ENCODE measurements at places on chromosomes 7 and 10.

- DNase-seq: peak; percentile 33
These were observed 432 bp downstream of the TMEM248 start for GRCh38 chr7:66921396-66921917.

GRCh38 chr10:38043516-38043915 is 33.0 kb downstream of the ZNF33A start:
- no peak for DNase-seq

DNA sequence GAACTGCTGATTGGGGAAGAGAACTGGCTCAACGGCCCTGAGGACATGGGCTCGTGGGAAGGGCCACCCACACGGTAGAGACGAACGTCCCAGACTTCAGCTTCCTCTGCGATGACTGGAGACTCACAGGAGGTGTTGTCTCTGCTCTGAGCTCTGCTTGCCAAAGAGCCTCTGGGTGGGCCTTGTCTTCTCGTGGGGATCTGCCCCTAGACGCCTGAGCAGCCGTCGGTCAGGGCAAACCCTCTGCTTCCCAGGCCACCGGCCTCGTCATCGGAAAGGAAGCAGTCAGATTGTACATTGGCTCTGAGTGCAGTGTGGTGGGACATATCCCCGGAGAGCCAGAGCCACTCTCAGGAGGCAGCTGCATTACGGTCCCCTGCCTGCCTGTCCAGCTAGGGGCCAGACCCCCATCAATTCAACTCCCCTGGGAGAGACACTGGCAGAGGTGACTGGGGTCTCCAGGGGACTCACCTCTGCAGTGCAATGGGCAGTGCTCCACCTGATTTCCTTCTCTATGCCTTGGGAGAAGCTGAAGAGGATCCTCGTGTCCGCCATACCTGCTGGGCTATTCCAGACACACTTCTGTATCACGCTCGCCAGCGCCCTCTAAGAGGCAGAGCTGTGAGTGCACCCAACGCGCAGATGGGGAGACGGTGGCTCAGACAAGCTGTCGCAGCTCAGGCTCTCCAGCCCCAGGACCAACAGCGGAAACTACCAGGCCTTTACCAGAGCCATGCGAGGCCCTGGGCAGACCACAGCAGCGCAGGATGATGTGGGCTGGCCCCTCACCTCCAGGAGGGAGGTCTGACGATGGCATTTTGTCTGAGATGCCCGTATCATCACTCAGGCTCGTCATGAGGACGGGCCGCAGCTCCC is 227.4 kb downstream of the TCERG1L start:
- DNase-seq: no peak

DNA sequence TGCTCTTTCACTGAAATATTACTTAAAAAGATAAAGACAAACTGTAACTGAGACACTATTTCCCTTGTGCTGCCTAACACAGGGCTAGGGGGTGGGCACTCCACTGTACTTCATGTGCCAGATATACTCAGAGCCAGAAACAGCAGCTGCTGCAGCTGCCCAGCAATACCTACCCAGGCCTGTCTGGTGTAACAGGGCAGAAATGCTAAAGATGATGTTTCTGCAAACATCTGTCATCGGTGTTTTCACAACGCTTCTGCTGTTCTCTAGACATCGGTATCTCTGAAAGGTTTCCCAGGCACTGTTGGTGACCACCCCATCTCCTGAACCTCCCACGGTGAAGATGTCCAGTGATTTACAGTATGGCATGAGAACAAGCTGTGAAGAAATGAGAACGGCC is 42.7 kb downstream of the LAMB1 start:
- no peak for DNase-seq

DNA sequence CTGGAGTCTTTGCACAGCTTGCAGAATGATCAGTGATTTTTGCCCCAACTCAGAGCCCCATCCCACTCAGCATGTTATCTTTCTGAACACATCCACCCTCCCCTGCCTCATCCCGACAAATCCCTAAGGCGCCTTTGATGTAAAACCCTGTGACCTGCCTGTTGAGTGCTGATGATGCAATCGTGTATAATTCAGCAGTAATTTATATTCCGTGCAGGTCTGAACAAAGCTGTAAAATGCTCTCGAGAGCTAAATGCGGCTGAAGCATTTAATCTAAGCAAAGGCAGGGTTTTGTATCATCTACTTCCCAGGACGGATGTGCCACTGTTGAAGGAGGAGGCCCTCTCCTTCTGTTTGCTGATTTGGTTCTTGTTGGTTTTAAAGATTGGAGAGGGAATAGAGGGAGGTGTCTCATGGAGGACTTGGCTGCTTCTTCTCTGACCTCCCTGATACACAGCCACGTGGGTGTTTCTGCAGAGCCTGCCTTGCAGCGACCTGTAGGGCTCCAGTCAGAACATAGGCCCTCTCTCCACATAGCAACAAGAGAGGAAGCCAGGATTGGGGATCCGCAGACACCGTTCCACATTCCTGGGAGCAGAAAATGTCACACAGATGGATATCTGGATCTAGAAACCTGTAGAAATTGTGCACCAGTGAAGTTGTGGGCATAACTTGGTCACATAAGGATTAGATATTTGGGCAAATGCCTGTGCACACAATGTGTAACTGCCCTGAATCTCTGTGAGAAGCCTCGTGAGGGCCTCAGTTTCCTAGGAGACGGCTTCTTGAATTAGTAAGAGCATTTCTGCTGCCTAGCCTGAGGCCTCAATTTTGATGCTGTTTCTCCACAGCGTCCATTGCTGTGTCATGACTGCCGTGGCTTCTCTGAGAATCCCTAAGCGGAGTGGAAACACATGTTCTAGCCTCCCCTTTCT is 90.2 kb upstream of the AGK start:
- peak; percentile 54 for DNase-seq

GRCh38 chr10:11275651-11276050 is 258.0 kb downstream of the CELF2 start:
- no peak for DNase-seq

GRCh38 chr7:107957436-107957835 is 45.5 kb downstream of the LAMB1 start:
- DNase-seq: peak; percentile 40

GRCh38 chr10:72164617-72165016 is 51.2 kb upstream of the ANAPC16 start:
- DNase-seq: no peak

DNA sequence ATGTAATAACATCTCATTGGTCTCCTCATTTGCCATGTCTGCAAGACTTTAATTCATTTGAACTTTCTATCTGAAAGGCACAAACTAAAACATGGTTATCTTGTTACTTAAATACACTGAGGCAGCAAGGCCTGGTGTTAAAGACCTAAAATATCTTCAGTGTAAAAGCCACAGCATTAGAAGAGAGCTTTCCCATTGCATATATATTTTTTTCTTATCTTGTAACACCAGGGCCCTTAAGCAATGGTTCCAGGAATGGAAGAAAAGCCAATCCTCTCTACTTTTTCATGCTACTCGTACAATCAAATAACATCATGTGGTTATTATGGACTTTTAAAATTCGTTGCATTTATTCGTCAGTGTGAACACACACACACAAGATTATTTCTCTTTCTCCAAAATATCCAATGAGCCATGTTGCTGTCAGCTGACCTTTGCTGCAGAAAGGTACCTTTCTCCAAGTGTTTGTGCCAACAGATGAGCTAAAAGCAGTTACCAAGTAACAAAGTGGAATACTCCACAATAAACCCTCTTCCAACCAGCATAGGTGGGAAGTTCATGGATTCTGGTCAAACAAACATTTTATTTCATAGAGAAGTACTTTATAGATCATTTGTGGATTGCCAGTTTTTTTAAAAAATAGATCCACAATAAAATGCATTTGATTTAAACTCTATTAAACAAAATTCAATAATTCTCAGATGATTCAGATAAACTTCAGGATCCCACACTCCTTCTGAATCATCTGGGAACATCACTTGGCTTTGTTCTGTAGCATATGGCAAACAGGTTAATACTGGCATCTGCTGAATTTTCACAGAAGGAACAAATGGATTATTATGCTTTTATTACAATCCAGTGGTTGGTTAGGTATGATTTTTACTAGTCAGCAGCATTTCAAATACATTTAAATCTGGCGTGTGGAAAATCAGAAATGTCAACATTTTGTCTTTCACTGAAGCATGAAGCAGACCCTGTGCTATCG is 63.3 kb upstream of the AGBL3 start:
- DNase-seq: no peak

GRCh38 chr7:107953265-107953923 is 49.6 kb downstream of the LAMB1 start:
- no peak for DNase-seq

- DNase-seq: no peak
These were observed 38.6 kb downstream of the MTPN start for GRCh38 chr7:135938563-135938962.

DNA sequence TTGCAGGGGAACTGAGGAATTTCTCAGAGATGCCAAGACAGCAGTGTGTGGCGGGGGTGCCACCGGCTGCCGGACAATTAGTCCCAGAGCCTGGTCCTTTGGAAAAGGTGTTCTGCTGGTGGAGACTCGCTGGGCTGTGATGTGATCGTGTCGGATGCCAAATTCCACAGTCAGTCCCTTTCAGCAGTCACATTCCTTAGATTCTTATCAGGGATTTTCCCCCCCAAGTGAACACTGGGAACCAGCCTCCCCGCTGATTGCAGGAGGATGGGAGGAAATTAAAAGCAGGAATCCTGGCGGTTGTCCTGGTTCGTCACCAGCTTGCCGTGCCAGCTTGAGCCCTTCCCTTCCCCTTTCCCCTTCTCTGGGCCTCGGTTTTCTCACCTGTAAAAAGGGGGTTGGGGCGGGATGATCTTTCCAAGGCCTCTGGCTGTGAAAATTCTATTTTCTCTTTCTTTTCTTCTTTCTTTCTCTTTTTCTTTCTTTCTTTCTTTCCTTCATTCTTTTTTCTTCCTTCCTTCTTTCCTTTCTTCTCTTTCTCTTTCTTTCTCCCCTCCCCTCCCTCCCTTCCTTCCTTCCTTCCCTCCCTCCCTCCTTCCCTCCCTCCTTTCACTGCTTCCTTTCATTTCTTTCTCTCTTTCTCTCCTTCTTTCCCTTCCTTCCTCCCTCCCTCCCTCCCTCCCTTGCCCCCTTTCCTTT is 39.6 kb downstream of the COL26A1 start:
- no peak for DNase-seq

- peak; percentile 51 for DNase-seq
These were observed 20.5 kb upstream of the CRYGN start for GRCh38 chr7:151460474-151460855.

DNA sequence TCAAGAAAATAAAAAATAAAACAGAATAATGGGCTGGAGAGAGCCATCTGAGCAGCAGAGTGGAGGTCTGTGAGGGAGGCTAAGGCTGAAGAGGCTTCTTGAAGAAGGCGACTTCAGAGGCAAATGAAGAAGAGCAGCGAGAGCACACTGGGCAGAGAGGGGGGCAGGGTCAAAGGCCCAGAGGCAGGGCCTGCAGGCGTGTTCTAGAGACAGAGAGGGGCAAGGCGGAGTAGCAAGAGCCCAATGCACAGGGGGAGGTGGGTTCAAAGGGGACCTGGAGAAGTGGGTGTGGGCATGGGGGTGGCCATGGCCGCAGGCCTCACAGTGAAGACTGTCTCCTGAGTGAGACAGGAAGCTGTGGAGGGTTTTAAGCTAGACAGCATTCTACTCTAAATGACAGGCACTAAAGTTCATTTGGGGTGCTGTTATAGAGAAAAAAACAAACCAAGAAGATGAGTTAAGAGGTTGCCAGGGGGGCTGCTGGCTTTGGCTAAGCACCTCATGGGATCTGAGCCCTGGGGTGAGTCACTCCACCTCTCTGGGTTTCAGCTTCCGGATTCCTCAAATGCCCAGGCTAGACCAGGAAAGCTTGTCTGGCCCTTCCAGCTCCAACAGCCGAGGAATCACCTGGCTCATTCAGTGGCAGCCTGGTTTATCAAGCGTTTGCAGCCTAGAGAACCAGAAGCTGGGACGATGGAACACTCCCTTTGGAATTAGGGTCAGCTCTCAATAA is 81.7 kb downstream of the DLG5 start:
- DNase-seq: no peak

DNA sequence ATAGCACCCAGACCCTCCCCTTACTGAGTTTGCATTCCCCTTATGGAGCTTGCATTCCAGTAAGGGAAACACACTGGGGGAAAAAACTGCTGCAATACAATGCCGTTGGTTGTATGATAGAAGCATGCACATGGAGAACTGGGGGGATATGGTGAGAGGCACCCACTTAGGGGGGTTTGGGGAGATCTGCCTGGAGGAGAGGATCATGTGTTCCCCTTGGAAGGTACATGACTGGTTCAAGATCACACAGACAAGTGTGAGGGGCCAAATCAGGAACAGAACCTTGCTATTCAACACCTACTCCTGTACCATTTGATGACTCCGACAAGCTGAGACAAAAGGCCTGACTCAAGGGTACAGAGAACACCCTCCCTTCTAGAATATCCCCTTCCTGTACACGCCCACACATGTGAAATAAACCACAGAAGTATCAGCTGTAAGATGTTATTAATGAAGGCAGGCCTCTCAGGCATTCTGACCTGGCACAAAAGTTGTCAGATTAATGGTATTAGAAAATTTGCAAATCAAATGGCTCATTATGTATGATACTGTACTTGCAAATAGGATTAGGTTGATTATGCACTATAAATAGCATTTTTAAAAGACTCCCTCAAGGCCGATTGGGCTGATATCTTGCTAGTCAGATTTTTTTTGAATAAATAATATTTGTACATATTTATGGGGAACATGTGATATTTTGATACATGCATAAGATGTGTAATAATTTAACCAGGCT is 122.2 kb downstream of the NPY start:
- DNase-seq: no peak

- peak; percentile 67 for DNase-seq
These were observed at the start of gene BLVRA for GRCh38 chr7:43758029-43758821. BLVRA (plus strand) TSS chr7:43758680; CDS start chr7:43771159, 12,479 bp downstream.

- no peak for DNase-seq
These were observed 441 bp downstream of the FBH1 start for GRCh38 chr10:5890452-5890915.

DNA sequence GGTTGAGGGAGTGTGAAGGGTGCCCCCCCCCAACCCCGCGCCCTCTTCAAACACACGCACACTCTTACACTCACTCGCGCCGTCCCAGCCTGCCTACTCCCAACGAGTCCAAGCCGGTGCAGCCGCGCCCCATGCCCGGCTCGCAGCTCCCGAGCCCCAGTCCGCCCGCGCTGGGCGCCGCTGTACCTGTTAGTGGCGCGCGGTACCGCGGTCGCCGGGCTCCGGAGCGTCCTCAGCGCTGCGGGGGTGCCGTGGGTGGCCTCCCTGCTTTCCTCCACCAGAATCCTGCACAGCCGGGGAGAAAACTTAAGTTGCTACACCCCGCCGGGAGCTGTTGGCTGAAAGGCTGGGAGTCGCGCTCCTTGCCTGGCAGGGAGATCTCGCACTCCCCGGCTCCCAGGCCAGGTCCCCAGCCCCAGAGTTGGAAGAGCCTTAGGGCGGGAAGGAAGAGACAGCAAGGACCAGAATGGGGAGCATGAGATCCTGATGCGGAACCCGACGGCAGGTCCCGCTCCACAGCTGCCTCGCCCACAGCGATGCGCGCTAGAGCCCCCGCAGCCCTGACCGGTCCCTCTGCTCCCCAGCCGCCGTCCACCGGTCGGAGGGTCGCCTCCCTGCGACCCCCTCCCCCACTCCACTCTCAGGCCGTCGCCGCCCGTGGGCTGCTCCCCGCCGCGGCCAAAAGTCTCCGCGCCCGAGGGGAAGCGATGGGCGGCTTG is 863 bp downstream of the ST8SIA6 start:
- peak; percentile 54 for DNase-seq

- DNase-seq: no peak
These were observed 85.9 kb downstream of the BTAF1 start for GRCh38 chr10:92009445-92009844.

- DNase-seq: no peak
These were observed 100.4 kb downstream of the TCERG1L start for GRCh38 chr10:131211146-131211545.

- no peak for DNase-seq
These were observed 40.0 kb upstream of the AGBL3 start for GRCh38 chr7:134946260-134946659.

All from testis (tissue), 5 donors.